Suprapubic skin (tissue), 4 donors: ENCODE measurements at places on chromosomes 4 and X. TPM values are rescaled to one million over a fixed set of nuclear protein-coding genes. Genes with fewer than 3 reads are reported as not detected.

Gene GAGE13
- total RNA-seq: not detected

Gene SCRG1
- 0.26 TPM for total RNA-seq

Gene PQBP1
- 88.3 TPM for total RNA-seq

Gene RS1
- total RNA-seq: not detected

Gene LUZP4
- not detected for total RNA-seq

Gene SLC26A1
- 0.30 TPM for total RNA-seq

DNA sequence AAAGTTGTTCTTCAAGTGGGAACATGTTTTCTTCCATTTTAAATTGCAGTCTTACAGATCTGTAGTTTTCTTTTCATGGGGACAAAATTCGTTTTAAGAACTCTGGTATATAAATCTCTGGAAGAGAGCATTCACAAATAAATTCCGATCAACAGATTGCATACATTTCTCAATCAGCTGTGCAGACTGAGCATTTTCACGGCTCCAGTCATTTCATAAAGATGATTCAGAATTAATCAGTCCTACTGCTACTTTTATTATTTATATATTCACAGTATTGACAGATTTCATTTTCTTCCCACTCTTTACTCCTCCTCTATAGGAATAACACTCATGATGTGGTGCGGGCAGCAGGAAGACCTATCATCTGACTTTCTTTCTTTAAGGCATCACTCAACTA lies 534.9 kb upstream of the FTHL17 start:
- no peaks in the 10 kb centered on the region for H3K27me3 ChIP-seq
- H3K4me3 ChIP-seq: no peak overlapping the region
- no peak for DNase-seq
- no peaks in the 10 kb centered on the region for H3K4me1 ChIP-seq
- no peak overlapping the region for H3K27ac ChIP-seq

- H3K27ac ChIP-seq: no peak overlapping the region
- DNase-seq: no peak
- no peaks in the 10 kb centered on the region for H3K27me3 ChIP-seq
- peaks cover 8% of the 10 kb centered on the region for H3K4me1 ChIP-seq
- H3K36me3 ChIP-seq: no peaks in the 10 kb centered on the region
Measured at GRCh38 chr4:16607241-16608066, 291.0 kb downstream of the LDB2 start.

DNA sequence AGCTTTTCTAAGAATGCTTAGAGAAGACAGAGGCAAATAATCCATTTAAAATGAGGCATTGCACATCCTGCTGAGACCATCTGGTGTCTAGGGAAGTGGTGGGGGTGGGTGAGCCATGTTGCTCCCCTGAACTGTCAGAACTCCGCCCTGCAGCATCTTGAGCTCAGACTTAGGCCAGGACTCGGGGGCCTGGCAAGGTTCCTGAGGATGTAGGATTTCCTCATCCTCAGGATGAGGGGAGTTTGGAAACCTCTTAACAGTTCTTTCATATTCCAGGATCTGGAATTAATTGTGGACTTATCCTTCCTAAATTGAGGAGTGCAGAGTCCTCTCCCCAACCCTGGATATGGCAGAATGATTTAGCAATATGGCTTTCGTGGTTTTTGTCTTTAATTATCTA lies 6.6 kb downstream of the TLL1 start:
- H3K27me3 ChIP-seq: peaks cover 6% of the 10 kb centered on the region
- no peak overlapping the region for H3K4me3 ChIP-seq
- no peaks in the 10 kb centered on the region for H3K36me3 ChIP-seq
- no peak overlapping the region for H3K27ac ChIP-seq

GRCh38 chr4:38306482-38307071 lies 346.4 kb downstream of the PTTG2 start:
- no peak for DNase-seq
- no peak overlapping the region for H3K4me3 ChIP-seq
- no peaks in the 10 kb centered on the region for H3K4me1 ChIP-seq
- no peak overlapping the region for H3K27ac ChIP-seq

DNA sequence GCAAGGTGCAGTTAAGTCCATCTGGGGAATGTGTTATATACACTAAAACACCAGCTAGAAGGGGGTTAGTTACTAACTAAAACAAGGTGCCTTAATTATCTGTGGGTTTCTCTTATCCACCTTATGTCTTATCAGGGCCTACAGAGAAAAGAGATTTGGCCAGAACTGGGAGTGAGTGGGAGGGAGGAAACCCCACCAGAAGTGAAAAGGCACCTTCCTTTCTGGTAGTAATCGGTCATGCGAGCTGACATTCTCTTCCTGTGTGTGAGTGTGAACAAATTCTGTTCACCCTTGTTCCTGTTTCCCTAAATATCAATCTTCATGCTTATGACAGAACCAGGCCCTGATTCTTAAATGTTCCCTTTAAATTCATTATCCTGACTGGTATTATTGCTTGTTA lies 43.5 kb downstream of the SRPX2 start:
- H3K36me3 ChIP-seq: no peaks in the 10 kb centered on the region
- no peaks in the 10 kb centered on the region for H3K4me1 ChIP-seq
- H3K4me3 ChIP-seq: no peak overlapping the region
- no peak overlapping the region for H3K27ac ChIP-seq

DNA sequence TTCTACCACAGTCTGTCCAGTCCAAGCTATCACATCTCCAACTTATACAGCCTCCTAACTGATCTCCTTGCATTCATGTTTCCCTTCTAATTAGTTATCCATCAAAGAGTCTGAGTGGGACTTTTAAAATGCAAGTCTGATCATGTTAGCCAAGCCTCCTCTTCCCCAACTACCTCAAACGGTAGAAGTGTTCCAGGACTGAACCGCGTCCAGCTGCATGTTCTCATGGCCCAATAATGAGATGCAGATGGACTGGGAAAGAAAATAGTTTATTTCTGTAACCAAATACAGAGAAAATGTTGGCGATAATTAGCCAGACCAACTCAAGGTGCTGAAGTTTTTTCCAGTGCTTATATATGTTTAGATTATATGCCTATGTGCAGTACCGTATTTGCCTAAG lies 46.6 kb upstream of the PPP1R2C start:
- no peaks in the 10 kb centered on the region for H3K4me1 ChIP-seq
- no peak overlapping the region for H3K4me3 ChIP-seq
- H3K27ac ChIP-seq: no peak overlapping the region
- H3K27me3 ChIP-seq: no peaks in the 10 kb centered on the region

GRCh38 chrX:20265726-20266681 lies 705 bp downstream of the RPS6KA3 start:
- no peaks in the 10 kb centered on the region for H3K36me3 ChIP-seq
- peak overlapping the region; percentile 73 for H3K4me3 ChIP-seq
- no peaks in the 10 kb centered on the region for H3K27me3 ChIP-seq
- peaks cover 14% of the 10 kb centered on the region for H3K4me1 ChIP-seq
- DNase-seq: peak; percentile 70

- H3K27me3 ChIP-seq: no peaks in the 10 kb centered on the region
- H3K4me3 ChIP-seq: no peak overlapping the region
Measured at GRCh38 chrX:108020631-108021030, 24.2 kb upstream of the VSIG1 start.

- no peak overlapping the region for H3K4me3 ChIP-seq
- no peaks in the 10 kb centered on the region for H3K27me3 ChIP-seq
- H3K4me1 ChIP-seq: no peaks in the 10 kb centered on the region
- no peaks in the 10 kb centered on the region for H3K36me3 ChIP-seq
- no peak overlapping the region for H3K27ac ChIP-seq
Measured at GRCh38 chrX:111352424-111352823, 59.6 kb downstream of the DCX start.

DNA sequence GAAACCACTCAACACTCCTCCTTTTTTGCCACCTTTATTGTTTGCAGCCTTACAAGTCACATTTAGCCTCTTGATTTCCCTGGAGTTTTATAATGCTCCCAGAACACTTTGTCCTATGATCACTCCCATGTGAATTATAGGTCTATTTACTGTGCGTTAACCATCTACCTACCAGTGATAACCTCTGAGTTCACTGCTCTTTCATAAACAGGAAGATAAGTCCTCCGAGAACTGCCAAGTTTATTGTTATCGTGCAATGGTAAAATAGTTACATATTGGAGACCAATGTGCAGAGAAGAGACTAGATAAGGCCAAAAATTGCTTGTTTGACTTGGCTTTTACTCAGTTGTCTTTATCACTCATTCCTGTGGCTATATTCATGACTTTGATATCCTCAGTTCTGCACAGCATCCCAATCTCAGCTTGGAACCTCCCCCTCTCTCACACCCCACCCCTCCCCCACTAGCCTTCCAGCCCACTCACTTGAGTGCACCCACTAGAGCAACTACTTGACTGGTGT lies 12.9 kb upstream of the NUDT9 start:
- no peaks in the 10 kb centered on the region for H3K27me3 ChIP-seq
- H3K36me3 ChIP-seq: no peaks in the 10 kb centered on the region
- no peaks in the 10 kb centered on the region for H3K4me1 ChIP-seq
- no peak for DNase-seq
